Activated CD4-positive, alpha-beta T cell treated with anti-CD3 and anti-CD28 coated beads, Interleukin-2, amount 50 U/mL, for 4 hours (primary cell): ENCODE measurements at places on chromosomes 12 and 14.

GRCh38 chr12:39369756-39370155 is 73.2 kb downstream of the KIF21A start:
- DNase-seq, result no peak

DNA sequence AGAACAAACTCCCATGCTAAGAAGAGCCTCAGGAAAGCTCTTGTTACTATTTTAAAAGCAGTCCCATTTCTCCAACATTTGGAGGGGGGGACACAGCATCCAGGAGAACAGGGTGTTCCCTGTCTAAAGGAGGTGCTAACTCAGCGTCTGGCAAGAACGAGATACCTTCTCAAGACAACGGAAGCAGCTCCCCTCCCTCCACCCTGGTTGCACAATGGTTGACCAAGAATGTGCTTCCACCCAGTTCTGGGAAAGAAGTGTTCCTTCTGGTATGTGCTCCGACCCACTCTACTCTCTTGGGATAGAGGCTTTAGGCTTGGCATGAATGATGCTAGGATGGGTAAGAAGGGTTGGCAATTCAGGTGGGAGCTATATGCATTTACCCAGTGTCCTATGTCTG is 1.5 kb upstream of the KRT6A start:
- DNase-seq, result no peak

DNA sequence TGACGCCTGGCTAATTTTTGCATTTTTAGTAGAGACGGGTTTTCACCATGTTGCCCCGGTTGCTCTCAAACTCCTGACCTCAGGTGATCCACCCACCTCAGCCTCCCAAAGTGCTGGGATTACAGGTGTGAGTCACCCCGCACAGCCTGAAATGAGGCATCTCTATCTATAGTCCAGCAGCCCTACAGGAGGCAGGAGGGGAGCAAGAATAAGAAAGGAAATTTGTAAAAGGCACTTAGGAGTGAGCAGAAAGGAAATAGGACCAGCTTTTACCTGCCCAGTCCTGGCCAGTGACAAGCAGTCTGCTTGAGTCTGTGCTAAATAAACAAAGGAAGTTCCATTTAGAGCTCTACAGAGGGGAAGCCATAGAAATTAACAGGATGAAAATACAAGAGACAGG is 15.0 kb upstream of the PSMA6 start:
- no peak for DNase-seq

- DNase-seq, result no peak
Observed at GRCh38 chr14:54354968-54355641, 41.7 kb upstream of the CDKN3 start.

GRCh38 chr12:11568762-11569478 is 80.6 kb upstream of the ETV6 start:
- DNase-seq, result no peak

- no peak for DNase-seq
Observed at GRCh38 chr14:105711841-105712460, 185.6 kb downstream of the TMEM121 start.

DNA sequence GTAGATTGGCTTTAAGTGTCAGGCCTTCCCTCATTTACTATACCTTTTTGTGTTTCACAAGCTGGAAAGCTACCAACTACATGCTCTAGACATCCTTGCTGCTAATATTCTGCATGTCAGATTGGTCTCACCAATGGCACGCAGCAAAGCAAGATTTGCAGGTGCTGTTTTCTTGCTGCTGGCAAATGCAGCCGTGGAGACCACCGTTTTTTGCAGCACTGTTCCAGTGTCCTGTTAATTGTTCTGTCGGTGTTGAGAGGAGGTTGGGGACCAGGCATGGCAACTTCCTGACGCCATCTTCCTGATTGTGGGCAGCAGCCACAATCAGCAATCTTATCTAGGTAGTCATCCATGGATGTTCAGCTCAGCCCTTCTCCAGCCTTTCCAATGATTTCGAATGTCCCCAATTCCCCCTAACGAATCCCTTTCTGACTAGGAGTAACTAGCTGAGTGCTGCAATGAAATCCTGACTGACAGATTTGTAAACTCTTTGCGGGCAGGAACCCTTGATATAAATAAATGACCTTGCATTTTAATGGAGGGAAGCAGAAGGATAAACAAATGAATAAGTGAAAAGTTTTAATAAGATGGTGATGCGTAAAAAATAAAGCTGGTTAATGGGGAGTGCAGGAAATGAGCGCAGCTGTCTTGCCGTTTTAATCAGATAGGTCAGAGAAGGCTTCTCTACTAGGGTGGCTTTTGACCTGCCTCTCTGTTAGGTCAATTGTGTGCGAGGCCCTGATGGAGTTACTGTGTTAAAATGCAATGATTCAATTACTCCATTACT is 574 bp upstream of the CRADD start:
- no peak for DNase-seq

- DNase-seq, result no peak
Observed at GRCh38 chr14:104602933-104603325, 1.6 kb downstream of the TMEM179 start.

DNA sequence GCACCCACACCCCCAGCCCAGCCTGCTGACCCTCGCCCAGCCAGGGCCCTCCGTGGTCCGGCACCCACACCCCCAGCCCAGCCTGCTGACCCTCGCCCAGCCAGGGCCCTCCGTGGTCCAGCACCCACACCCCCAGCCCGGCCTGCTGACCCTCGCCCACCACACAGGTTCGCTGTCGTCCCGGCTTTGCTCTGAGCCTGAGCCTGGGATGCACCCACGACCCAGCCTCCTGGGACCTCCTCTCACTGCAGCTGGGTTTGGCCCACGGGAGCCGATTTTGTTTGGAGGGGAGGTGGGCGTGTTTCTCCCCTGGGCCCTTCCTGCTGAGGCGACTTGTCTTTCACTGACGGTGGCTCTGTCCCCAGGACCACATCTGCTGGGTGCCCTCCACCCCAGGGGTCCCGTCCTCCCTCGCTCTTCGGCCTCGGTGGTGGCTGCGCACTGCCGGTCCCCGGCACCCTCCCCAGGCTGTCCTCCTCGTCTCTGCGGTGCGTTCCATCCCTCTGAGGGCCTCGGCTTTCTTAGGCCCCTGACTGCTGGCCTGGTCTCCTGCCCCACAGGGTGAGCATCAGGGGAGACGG is 83.8 kb downstream of the GALNT9 start:
- DNase-seq, result no peak

DNA sequence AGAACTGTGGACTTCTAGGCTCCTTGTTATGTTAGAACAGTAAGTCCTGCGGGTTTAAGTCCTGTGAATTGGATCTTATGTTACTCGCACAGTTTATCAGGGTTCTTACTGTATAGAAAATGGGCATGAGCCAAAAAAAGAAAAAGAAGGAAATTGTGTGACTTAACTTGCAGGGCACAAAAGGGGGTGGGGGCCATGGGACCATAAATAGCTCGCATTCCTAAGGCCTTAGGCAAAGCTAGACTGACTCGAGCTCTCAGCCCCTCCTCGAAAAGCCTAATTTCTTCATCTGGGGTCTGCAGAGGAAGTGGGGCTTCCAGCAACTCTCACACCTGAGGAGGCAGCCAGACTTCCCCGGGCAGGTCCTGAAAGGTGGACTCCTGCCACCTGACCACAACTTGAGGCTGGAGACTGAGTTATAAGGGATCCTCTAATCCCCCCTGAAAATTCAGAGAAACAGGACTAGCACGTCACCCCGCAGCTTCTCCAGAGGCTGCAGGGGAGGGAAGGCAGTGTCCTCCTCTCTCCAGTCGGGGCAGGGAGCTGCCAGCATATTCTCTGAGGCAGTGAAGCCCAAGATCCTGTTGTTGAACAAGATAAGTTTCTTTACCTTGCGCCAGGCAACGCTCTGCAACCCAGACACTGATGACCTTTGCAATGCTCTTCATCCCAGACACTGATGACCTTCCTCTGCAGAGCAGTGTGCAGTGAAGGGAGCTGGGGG is 280.5 kb downstream of the PCNX1 start:
- no peak for DNase-seq

DNA sequence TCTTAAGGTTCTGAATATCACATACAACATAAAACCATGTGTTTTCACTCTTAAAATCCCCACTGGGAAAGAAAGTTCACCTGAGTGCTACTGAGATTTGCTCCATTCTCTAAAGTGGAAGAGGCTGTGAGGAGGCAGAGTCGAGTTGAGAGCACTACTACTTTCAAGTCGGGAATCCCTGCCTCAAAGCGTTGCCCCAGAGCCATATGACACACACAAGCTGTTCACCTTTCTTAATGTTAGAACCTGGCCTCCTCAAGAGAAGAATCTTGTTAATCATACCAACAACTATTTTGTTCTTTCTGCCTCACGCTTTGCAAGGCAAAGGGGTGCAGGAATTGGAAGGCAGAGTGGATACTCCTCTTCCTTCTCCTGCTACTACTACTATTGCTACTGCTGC is 149.7 kb upstream of the DAAM1 start:
- no peak for DNase-seq

DNA sequence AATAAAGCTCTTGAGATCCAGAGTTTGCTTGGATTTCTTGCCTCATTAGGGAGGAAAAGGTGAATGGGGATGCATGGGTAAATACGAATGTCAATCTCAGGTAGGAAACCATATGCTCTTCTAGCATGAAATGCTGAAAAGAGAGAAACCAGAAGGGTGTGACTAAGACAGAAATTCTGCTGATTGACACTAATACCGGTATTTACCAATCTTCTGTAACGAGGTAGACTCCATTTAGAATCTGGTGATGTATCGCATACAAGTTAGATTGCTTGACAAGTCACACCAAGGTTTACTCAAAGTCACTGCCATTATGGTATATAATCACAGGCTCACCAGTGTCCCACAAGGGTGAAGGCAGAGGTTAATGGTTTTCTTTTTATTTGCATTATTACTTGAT is 337.9 kb downstream of the NRXN3 start:
- no peak for DNase-seq

DNA sequence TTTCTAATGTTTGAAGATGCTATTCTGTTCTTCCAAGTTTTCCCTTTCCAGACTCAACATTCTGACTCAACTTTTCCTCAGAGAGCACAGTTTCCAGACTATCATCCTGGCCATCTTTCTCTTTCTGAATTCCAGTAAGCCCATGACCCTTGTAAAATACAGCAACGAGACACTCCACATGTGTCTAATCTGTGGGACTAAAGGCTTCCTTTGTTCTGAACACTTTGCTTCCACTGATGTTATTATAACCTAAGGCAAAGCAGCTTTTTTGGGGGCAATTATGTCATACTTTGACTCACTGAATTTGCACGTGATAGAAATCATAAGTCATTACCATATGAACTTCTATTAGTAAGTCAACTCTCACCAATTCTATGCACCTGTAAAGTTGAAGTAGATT is 6.3 kb upstream of the ART4 start:
- DNase-seq, result no peak

DNA sequence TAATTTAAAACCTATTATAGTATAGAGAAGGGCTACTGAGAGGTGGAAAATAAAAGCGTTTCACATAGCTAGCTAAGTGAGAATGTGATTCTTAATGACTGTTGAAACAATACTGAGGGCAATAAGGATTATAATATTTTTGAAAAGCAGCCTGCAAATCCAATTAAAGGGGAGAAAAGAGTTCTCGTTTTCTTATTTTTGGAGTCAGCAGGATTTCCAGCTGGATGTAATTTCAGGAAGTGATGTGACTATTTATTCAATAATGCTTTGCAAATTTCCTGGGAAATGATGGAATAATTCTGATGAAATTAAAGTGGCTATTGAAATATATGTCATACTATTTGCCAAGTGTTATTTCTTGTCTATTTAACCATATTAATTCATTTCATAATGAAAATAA is 279.1 kb downstream of the AEBP2 start:
- DNase-seq, result no peak

GRCh38 chr12:90337018-90337417 is 618.0 kb downstream of the CCER1 start:
- no peak for DNase-seq

DNA sequence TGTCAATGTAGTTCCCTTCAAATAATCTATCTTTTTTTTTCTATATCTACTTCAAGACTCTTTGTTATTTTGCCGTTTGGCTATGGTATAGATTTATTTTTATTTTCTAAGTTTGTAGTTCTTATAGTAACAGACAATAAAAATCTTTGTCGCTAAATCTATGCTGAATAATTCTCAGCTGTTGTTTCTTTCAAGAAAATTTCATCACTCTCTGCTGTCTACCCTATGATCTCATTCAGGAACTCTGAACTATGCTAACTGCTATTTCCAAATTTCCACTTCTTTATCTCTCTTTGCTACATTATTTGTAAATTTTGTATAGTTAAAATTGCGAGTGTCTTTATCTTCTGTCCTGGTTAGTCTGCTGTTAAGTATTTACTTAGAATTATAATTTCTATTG is 353.6 kb downstream of the LRFN5 start:
- DNase-seq, result no peak

DNA sequence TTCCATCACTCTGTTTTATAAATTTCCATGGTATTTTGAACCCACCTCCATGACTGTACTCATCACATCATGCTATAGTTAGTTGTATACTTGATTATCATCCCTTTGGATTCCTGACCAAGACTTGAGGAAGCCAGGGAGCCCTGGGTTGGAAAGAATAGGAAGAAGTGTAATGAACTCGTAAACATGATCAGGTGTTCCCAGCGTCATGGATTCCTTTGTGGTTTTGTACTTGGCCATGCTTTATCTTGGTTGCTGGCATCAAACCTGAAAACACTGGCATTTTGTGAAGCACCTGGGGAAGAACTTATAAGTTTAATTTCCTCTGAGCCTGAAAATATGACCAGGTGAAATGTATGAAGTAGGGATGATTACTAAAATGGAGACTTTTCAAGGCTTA is 76.4 kb downstream of the CHST11 start:
- no peak for DNase-seq

- no peak for DNase-seq
Observed at GRCh38 chr12:63911341-63911740, 66.8 kb downstream of the SRGAP1 start.

DNA sequence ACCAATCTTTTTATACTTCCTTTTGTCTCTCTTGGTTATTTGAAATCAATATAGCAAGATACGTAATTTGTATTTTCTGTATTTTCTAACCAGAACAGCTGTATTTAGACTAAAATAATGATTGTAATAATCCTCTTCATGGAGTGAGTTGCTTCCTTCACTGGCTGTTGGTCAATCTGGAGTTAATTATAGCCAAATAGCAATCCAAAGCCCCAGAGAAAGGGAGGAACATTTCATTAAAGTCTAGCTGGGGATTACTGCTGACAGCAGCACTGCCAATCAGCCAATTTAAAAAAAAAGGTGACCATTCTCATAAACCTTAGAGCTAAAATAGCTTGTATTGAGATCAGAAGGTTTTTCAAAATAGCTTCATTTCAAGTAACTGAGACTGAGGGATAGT is 118.0 kb downstream of the TRHDE start:
- DNase-seq, result no peak

DNA sequence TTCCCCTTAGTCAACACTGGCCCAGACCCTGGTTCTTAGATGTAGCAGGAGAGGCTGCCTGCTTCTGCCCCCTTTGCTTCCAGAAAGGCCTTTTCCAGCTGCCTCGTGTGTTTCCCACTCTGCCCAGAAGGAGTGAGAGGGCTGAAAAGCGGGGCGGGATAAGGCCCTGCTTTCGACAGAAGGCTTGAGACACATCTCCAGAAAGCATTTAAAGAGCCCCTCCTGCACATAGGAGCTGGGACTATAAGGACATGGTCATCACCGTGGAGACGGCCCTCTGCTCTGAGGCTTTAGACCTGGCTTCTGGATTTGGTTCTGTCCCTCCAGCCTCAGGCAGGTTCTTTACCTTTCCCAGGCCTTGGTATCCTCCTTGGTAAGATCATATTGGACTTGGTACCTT is 11.9 kb downstream of the CALM1 start:
- no peak for DNase-seq
